ENCODE measurements at places on chromosomes 1 and 21. TPM values are rescaled to one million over a fixed set of nuclear protein-coding genes. Genes with fewer than 3 reads are reported as not detected.

GRCh38 chr1:154493276-154493675 lies 8.7 kb upstream of the TDRD10 start:
- no peak overlapping the region for H3K4me3 ChIP-seq
- no peaks in the 10 kb centered on the region for H3K27me3 ChIP-seq
- H3K4me1 ChIP-seq, result no peaks in the 10 kb centered on the region
- peak; percentile 75 for DNase-seq
- peak overlapping the region; percentile 55 for H3K27ac ChIP-seq
- H3K36me3 ChIP-seq, result no peaks in the 10 kb centered on the region

DNA sequence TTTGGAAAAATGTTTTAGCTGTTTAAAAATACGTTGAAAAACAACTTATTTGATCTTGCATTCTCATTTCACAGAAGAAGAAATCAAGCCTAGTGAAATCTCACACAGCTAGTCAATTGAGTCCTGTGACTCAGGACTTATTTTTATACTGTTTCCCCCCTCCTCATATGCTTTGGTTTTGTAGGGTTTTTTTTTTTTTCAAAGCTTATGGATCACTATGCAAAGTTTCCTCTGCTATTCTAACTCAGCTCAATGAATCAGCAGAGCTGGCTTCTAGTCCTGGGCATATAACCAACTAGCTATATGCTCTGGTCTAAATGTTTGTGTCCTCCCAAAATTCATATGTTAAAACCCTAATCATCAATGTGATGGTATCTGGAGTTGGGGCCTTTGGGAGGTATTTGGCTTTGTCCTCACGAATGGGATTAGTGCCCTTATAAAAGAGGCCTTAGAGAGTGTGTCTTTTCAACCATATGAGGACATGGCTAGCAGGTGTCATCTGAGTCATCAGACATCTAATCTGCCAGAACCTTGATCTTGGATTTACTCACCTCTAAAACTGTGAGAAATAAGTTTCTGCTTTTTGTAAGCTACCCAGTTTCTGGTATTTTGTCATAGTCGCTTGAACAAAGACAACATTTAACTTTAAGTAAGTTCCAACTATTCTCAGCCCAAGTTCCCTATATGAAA lies 317.2 kb upstream of the C1orf87 start:
- H3K27me3 ChIP-seq, result no peaks in the 10 kb centered on the region
- H3K4me1 ChIP-seq, result no peaks in the 10 kb centered on the region
- H3K36me3 ChIP-seq, result no peaks in the 10 kb centered on the region
- DNase-seq, result no peak
- no peak overlapping the region for H3K4me3 ChIP-seq

DNA sequence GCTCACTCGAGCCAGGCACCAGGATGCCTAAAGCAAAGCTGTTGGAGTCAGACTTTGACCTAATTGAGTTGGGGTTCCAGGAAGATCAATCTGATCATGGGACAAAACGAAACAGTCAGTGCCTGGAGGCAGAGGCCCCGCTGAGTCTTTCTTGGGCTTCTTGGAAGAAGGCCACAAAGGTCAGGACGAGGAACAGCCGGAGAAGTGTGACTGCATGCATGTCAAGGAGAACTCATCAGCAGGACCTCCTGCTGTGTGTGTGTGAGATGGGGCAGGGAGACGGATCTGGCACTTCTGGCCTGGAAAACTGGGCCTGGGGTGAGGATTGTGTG lies 190.8 kb downstream of the CAMTA1 start:
- no peak for DNase-seq
- no peak overlapping the region for H3K4me3 ChIP-seq
- no peak overlapping the region for H3K27ac ChIP-seq
- H3K27me3 ChIP-seq, result no peaks in the 10 kb centered on the region
- no peaks in the 10 kb centered on the region for H3K36me3 ChIP-seq

DNA sequence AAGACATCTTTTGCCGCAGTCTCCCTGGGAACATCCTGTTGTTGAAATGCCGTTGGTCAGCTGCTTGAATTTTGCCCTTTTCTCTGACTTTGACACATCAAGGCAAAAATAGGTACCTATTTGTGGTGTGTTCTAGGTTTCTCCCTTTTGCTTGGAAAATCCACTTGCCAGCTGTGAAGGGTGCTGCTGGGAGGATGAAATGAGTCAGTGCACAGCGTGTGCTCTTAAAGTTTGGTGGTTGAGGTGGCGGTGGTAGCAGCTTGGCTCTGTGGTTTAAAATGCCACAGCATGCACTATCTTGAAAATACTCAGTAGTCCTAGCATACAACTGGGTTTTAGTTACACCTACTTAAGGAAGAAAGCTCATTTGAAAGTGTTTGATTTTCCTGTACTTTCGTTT lies 183.8 kb downstream of the DHRS3 start:
- peak overlapping the region; percentile 81 for H3K27ac ChIP-seq
- H3K36me3 ChIP-seq, result no peaks in the 10 kb centered on the region
- no peaks in the 10 kb centered on the region for H3K27me3 ChIP-seq
- no peak for DNase-seq
- H3K4me1 ChIP-seq, result peaks cover 60% of the 10 kb centered on the region

ILDR2 gene
- total RNA-seq, result 8.6 TPM

DNA sequence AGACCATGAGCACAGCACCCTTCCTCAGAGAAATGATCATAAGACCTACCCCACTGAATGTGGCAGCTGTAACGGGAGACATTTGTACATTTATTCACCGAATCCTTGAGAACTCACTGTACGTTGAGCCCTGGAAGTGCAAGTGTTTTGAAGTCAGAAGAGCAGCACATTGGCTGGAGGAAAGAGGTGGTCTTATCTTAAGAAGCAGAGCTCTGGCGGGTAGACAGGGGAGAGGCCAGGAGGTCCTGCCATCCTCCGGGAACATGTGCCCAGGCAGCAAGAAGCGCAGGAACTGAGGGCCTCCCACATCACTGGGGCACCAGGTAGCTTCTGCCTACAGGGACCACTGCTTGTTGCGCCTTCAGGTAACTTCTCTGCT lies 169.2 kb upstream of the IRF2BP2 start:
- H3K36me3 ChIP-seq, result no peaks in the 10 kb centered on the region
- no peaks in the 10 kb centered on the region for H3K27me3 ChIP-seq
- H3K4me3 ChIP-seq, result no peak overlapping the region

DNA sequence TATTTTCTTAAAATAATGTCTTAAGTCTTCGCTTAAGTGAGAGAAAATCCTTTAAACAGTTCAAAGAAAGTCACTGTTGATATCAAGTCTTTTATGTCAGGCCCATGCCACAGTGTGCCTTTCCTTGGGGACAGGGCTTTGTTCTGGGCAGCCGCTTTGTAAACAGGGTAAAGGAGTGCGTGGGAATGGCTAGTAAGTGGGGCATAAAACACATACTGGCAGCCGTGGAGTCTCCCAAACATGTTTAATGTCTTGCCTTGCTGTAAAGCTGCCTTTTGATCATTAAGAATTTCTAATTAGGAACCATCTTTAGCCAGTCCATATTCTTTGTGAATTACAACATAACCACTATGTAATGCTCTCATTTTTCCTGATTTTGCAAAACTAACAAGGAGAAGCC lies 99.7 kb downstream of the PHTF1 start:
- H3K27ac ChIP-seq, result peak overlapping the region; percentile 61
- DNase-seq, result no peak
- H3K27me3 ChIP-seq, result no peaks in the 10 kb centered on the region
- no peak overlapping the region for H3K4me3 ChIP-seq
- H3K36me3 ChIP-seq, result no peaks in the 10 kb centered on the region
- H3K4me1 ChIP-seq, result peaks cover 78% of the 10 kb centered on the region

DNA sequence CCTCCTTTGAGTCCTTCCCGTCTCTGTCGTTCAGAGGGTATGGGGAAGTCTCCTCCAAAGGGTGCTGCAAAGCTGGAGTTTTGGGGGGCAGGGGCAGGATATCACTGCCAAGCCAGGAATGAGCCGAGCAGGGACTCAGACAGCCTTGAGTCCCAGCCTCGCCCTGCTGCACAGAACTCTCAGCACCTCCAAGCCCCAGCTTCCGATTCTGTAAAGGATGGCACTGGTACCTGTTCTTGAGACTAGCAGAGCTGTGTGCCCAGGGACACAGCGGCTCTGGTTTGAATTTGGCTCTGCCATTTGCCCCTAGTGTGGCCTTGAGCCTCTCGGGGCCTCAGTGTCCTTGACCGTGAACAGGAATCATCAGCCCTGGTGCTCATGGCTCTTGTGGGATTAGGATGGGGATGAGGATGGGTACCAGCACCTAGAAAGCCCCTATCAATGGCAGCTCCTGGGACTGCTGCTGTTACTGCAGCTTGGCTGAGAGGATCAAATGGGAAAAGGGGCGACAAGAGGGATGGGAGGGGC lies 1.5 kb upstream of the FBLIM1 start:
- no peak for DNase-seq
- no peak overlapping the region for H3K4me3 ChIP-seq
- peaks cover 38% of the 10 kb centered on the region for H3K4me1 ChIP-seq
- H3K36me3 ChIP-seq, result no peaks in the 10 kb centered on the region
- peaks cover 2% of the 10 kb centered on the region for H3K27me3 ChIP-seq
- H3K27ac ChIP-seq, result peak overlapping the region; percentile 79

- peaks cover 8% of the 10 kb centered on the region for H3K4me1 ChIP-seq
- H3K4me3 ChIP-seq, result peak overlapping the region; percentile 13
- H3K36me3 ChIP-seq, result no peaks in the 10 kb centered on the region
- peak overlapping the region; percentile 31 for H3K27ac ChIP-seq
Measured at GRCh38 chr1:111199329-111199728, 1.1 kb downstream of the DENND2D start.

PHC2 gene
- total RNA-seq, result 96.3 TPM

DNA sequence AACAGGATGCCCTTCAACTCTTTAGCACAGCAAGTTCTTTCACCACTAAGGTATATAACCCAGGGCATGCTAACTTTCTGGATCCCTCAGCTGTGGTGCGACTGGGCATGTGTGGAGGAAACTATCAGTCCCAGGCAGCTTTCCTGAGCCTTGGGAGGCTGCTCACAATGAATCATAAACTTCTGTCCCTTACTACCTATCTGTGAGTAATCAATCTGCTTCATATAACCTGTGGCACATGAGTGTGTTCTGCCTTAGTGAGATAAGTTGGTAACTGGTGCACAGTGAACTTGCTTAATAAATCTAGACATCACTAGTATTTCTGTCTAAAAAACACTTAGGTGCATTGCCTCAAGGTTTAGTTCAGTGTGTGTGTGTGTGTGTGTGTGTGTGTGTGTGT lies 158.0 kb downstream of the GPATCH2 start:
- no peak overlapping the region for H3K27ac ChIP-seq
- no peak for DNase-seq
- H3K4me3 ChIP-seq, result no peak overlapping the region
- no peaks in the 10 kb centered on the region for H3K36me3 ChIP-seq
- no peaks in the 10 kb centered on the region for H3K4me1 ChIP-seq
